ENCODE measurements at places on chromosomes 2 and 18.
A peak's percentile ranks its signal among the peaks of the same experiment; 100 is the strongest.

- H3K4me3 ChIP-seq: no peak overlapping the region
- no peaks in the 10 kb centered on the region for H3K27me3 ChIP-seq
- no peak overlapping the region for H3K27ac ChIP-seq
- H3K36me3 ChIP-seq: peaks cover 24% of the 10 kb centered on the region
Measured at GRCh38 chr2:36871068-36871707, 95.1 kb downstream of the STRN start.

GRCh38 chr2:38975042-38975441, 85.4 kb downstream of the ARHGEF33 start:
- H3K36me3 ChIP-seq: no peaks in the 10 kb centered on the region
- no peak overlapping the region for H3K27ac ChIP-seq
- DNase-seq: no peak
- H3K27me3 ChIP-seq: no peaks in the 10 kb centered on the region
- no peak overlapping the region for H3K4me3 ChIP-seq

DNA sequence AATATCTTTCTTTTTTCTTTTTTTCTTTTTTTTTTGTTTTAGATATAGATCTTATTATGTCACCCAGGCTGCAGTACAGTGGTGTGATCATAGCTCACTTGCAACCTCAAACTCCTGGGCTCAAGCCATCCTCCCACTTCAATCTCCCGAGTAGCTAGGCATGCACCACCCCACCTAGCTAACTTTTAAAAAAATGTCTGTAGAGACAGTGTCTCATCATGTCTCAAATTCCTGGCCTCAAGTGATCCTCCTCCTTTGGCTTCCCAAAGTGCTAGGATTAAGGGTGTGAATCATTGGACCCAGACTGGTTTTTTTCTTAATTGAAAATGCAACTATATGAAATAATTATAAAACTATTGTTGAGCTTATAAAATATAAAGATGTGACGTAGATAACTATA, 9.8 kb upstream of the ZCCHC2 start:
- no peaks in the 10 kb centered on the region for H3K36me3 ChIP-seq
- H3K4me1 ChIP-seq: no peaks in the 10 kb centered on the region
- no peak overlapping the region for H3K27ac ChIP-seq
- no peak overlapping the region for H3K4me3 ChIP-seq
- no peak for DNase-seq
- no peaks in the 10 kb centered on the region for H3K27me3 ChIP-seq

- no peak overlapping the region for H3K4me3 ChIP-seq
- no peaks in the 10 kb centered on the region for H3K36me3 ChIP-seq
- no peaks in the 10 kb centered on the region for H3K27me3 ChIP-seq
- H3K27ac ChIP-seq: no peak overlapping the region
- H3K4me1 ChIP-seq: no peaks in the 10 kb centered on the region
- DNase-seq: no peak
Measured at GRCh38 chr2:158685646-158686045, 109.5 kb upstream of the DAPL1 start.

DNA sequence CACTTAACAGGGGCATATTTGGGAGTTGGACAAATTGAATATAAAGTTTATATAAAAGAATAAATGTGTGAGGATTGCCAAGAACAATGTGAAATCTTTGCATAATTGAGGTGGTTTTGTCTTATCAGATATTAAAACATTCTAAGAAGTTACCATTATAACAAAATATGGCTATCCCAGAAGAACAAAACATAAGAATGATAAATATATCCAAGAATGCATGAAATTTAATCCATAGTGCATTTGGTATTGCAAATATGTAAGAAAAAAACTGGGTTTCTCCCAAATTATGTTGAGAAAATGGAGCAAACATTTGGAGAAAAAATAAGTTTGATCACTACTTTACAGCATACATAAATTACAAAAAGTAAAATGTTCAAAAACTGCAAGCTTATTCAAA, 562.4 kb downstream of the RNF144A start:
- H3K36me3 ChIP-seq: no peaks in the 10 kb centered on the region
- H3K27me3 ChIP-seq: no peaks in the 10 kb centered on the region
- H3K27ac ChIP-seq: no peak overlapping the region
- DNase-seq: no peak
- no peak overlapping the region for H3K4me3 ChIP-seq
- H3K4me1 ChIP-seq: no peaks in the 10 kb centered on the region

DNA sequence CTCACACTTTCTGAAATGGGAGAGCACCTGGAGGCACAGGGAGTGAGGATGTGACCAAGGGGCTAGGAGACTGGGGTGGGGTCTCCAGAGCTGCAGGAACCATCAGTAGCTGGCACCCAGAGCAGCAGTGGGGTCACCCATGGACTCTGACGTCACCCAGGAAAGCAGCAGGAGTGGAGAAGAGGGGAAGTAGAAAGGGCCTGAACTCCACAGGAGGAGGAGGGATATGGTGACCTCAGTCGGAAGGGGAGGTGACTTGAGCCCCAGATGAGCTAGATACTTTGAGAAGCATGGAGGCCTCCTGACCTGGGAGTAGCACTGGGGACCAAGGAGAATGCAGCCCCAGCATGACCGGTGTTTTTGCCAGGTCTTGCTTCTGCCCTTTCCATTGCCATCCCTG, 8.8 kb downstream of the NMUR1 start:
- H3K4me1 ChIP-seq: peaks cover 25% of the 10 kb centered on the region
- H3K36me3 ChIP-seq: no peaks in the 10 kb centered on the region
- H3K27me3 ChIP-seq: no peaks in the 10 kb centered on the region
- no peak overlapping the region for H3K4me3 ChIP-seq
- no peak for DNase-seq
- no peak overlapping the region for H3K27ac ChIP-seq

- no peak overlapping the region for H3K27ac ChIP-seq
- no peak for DNase-seq
- H3K27me3 ChIP-seq: no peaks in the 10 kb centered on the region
- no peaks in the 10 kb centered on the region for H3K36me3 ChIP-seq
- no peaks in the 10 kb centered on the region for H3K4me1 ChIP-seq
Measured at GRCh38 chr18:4276953-4277585, 178.0 kb downstream of the DLGAP1 start.

GRCh38 chr18:46182633-46183358, 78.6 kb downstream of the HAUS1 start:
- no peaks in the 10 kb centered on the region for H3K27me3 ChIP-seq
- no peak for DNase-seq
- peaks cover 82% of the 10 kb centered on the region for H3K4me1 ChIP-seq
- H3K4me3 ChIP-seq: no peak overlapping the region
- peaks cover 7% of the 10 kb centered on the region for H3K36me3 ChIP-seq

- no peaks in the 10 kb centered on the region for H3K36me3 ChIP-seq
- no peak for DNase-seq
- H3K4me1 ChIP-seq: no peaks in the 10 kb centered on the region
- H3K27me3 ChIP-seq: no peaks in the 10 kb centered on the region
Measured at GRCh38 chr2:152587187-152587947, 129.9 kb downstream of the PRPF40A start.

GRCh38 chr18:361941-362310, 94.1 kb upstream of the THOC1 start:
- H3K4me1 ChIP-seq: no peaks in the 10 kb centered on the region
- no peak for DNase-seq
- no peak overlapping the region for H3K27ac ChIP-seq
- no peaks in the 10 kb centered on the region for H3K36me3 ChIP-seq
- no peak overlapping the region for H3K4me3 ChIP-seq

DNA sequence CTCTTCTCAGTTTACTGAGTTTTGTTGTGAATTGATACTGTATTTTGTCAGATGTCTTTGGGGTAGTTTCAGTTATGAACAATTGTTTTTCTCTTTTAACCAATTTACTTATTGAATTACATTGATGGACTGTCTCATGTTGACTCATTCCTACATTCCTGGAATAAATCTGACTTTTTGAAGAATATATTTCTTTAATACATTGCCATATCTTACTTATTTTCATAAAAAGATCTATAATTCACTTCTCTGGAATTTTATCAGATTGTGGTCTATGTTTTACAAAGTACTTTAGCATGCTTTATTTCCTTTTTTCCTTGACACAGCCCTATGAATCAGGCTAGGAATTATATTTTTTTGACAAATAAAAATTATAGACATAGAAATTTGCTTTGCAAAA, 268.3 kb downstream of the PLCL1 start:
- no peak for DNase-seq
- no peak overlapping the region for H3K4me3 ChIP-seq
- H3K27me3 ChIP-seq: no peaks in the 10 kb centered on the region
- no peaks in the 10 kb centered on the region for H3K36me3 ChIP-seq

GRCh38 chr2:45987856-45988255, 309.4 kb upstream of the EPAS1 start:
- no peak overlapping the region for H3K4me3 ChIP-seq
- H3K36me3 ChIP-seq: no peaks in the 10 kb centered on the region
- H3K27me3 ChIP-seq: no peaks in the 10 kb centered on the region
- H3K4me1 ChIP-seq: peaks cover 27% of the 10 kb centered on the region

DNA sequence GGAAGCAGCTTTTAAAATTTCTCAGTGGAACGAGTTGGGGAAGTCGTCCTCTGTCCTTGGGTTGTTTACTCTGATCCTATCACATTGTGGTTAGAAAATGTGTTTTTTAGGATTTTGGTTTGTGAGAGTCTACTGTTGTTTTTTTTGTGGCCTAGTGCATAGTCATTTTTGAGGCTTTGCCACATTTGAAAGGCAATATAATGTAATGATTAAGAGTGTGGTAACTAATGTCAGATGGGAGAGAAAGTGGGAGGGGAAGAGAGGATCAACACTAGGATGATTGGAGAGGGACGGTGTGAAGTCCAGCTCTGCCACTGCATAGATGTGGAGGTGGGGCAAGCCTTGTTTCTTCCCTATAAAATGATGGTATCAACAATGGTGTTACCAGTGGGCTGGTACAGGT, 8.5 kb downstream of the SP140L start:
- DNase-seq: no peak
- peaks cover 41% of the 10 kb centered on the region for H3K4me1 ChIP-seq
- no peaks in the 10 kb centered on the region for H3K36me3 ChIP-seq
- peak overlapping the region; percentile 30 for H3K27ac ChIP-seq
- no peaks in the 10 kb centered on the region for H3K27me3 ChIP-seq

- H3K27ac ChIP-seq: no peak overlapping the region
- H3K4me1 ChIP-seq: no peaks in the 10 kb centered on the region
- H3K36me3 ChIP-seq: no peaks in the 10 kb centered on the region
- H3K4me3 ChIP-seq: no peak overlapping the region
Measured at GRCh38 chr18:59690186-59690982, 6.8 kb downstream of the CCBE1 start.

DNA sequence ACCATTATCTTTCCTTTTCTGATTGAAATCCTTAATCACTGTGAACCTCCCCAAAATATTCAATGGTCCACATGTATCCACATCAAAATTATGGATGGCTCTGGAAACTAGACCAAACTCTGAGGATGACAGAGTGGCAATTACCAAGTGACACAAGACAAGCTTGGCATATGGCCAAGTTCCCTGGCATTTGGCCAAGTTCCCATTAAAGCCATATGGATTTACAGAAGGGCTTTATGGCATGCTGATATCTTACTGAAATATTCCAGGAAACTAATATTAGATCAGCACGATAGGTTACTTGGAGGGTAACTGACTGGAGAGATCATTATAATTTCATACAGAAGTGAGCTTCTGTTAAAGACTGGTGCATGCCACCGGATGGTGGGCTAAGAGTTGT, 21.9 kb upstream of the CERS6 start:
- no peak overlapping the region for H3K4me3 ChIP-seq
- H3K27ac ChIP-seq: no peak overlapping the region
- no peaks in the 10 kb centered on the region for H3K27me3 ChIP-seq
- DNase-seq: no peak

GRCh38 chr2:202400941-202401340, 24.8 kb downstream of the BMPR2 start:
- H3K27ac ChIP-seq: no peak overlapping the region
- H3K36me3 ChIP-seq: peaks cover 8% of the 10 kb centered on the region
- no peak for DNase-seq
- peaks cover 9% of the 10 kb centered on the region for H3K4me1 ChIP-seq
- no peak overlapping the region for H3K4me3 ChIP-seq

DNA sequence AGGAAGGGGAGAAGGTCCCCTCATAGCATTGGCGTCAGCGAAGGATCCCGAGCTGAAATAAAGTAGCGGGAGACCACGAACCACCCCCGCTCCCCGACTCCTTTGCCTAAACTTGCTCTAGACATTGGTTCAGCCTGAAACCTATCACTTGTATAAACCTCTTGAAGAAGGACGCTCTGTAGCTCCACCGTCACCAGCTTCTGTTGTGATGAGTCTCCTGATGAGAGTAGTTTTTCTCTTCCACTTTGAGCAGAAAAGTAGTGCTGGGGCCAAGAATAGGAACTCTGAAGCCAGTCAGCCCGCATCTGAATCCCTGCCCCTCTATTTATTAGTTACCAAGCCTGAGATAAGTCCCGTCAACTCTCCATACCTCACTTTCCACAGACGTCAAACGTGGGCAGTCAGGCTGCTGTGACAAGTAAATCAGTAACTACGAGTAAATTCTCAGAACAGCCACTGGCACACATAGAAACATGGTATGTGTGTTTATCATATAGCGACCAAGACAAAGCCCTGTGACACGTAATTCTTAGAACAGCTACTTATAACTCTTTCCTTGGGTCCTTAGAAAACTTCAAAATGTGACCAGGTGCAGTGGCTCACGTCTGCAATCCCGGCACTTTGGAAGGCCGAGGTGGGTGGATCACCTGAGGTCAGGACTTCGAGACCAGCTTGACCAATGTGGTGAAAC, 61.7 kb downstream of the CD226 start:
- no peaks in the 10 kb centered on the region for H3K27me3 ChIP-seq
- H3K36me3 ChIP-seq: no peaks in the 10 kb centered on the region
- DNase-seq: no peak
- no peak overlapping the region for H3K4me3 ChIP-seq

DNA sequence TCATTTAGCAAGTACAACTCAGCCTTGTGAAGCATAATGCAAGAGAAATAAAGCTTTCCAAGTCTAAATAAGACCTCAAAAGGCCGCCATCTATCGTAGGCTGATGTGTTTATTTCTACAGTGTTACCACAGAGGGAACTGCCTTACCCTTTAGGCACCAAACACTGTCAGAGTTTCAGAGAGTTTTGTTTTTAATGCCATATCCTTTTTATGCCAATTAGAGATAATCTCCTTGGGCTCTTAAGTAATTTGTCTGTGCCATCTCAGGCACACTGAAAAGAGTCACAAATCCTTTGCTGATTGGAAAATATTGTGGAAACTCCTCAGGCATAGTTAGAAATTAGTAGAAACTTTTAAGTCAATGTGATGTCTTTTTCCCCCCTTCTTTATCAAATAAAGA, 797.1 kb downstream of the SLC4A3 start:
- no peaks in the 10 kb centered on the region for H3K27me3 ChIP-seq
- no peak overlapping the region for H3K4me3 ChIP-seq
- no peak for DNase-seq

- DNase-seq: no peak
- H3K36me3 ChIP-seq: no peaks in the 10 kb centered on the region
- H3K27me3 ChIP-seq: no peaks in the 10 kb centered on the region
- H3K27ac ChIP-seq: no peak overlapping the region
- H3K4me3 ChIP-seq: no peak overlapping the region
Measured at GRCh38 chr2:120945091-120945490, 209.4 kb downstream of the GLI2 start.

- no peaks in the 10 kb centered on the region for H3K27me3 ChIP-seq
- H3K4me1 ChIP-seq: peaks cover 3% of the 10 kb centered on the region
- H3K27ac ChIP-seq: no peak overlapping the region
- H3K4me3 ChIP-seq: no peak overlapping the region
- peaks cover 1% of the 10 kb centered on the region for H3K36me3 ChIP-seq
Measured at GRCh38 chr18:74942319-74942910, 266.5 kb downstream of the PTGR3 start.

Measured in spleen (tissue), 13 donors.